ENCODE measurements at places on chromosomes 2 and 18.

DNA sequence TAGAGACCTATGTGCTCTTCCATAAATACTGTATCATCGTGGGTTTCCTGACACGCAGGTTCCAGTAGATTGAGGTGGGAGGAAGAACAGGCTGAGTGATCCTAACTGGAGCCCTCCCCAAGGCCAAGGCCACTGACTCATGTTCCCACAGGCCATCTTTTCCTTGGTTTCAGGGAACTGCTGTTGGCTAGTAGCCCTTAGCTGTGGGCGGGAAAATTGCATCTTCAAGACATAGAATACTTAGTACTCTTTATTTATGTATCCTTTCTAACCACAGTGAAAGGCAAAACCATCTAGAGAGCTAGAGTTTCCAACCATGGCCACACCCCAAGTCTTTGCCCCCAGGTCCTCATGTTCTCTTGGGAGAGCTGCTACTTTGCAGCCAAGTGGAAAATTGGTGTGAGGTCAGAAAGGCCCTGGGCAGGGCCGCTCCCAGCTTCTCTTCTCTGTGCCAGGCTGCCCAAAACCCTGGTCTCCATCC lies 55.9 kb downstream of the COPS8 start:
- ATAC-seq: no peak

- no peak for ATAC-seq
These were observed 488.7 kb downstream of the DCDC2C start for GRCh38 chr2:4192119-4192518.

- ATAC-seq: no peak
These were observed 40.6 kb downstream of the ASAP2 start for GRCh38 chr2:9247177-9247576.

DNA sequence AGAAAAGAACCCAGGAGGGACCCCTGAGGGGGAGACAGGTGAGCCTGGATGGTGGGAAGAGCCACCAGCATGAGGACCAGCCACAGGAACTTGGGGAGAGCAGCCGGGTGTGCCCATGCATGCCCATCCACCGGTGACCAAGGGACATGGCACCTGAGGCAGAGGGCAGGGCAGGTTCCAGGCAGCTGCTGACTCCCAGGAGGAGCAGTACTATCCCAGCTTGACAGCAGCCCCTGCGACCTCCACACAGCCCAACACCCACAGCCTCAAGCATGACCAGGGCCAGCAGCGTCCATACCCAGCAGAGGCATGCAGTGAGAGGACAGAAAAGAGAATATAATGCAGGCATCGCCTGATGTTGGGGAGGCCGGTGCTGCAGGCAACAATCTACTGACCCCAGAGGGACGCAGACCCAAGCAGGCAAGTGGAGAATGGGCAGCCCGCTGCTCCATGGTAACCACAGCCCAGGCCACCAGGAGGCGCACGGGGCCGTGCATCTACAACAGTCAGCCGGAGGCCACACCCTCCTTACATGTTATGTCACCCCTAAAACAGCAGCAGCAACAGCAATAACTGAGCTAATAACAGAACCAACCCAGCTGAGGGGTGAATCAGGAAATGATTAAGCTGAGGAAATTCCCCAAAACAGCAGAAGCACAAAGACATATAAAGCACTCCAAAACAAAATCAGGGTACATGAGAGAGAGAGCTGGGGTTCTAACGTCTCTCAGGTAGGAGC lies 44.1 kb downstream of the ANKMY1 start:
- peak; percentile 99 for ATAC-seq

DNA sequence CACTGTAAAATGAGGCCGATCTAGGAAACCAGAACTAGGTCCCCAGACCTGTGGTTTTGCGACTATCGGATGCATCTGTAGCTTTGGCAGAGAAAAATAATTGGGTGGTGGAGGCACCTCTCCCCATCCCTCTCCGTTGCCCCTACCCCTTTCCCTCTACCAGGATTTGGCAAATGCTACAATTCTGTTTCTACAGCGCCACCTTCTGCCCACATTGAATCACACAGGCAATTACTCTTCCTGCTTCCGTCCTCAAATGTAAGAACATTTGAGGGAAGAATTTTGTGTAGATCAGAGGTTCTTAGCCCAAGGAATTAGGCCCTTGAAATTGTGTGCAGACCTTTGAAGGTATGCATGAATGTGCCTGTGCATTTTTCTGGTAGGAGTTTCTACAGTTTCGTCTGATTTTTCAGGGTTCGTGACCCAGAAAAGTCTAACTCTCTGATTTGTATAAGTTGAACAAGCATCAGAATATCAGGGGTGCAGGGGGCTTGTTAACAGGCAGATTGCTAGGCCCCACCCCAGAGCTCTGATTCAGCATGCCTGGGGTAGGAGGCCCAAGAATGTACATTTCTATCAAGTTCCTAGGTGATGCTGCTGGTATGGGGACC lies 11.2 kb downstream of the ATP6V1B1 start:
- no peak for ATAC-seq

DNA sequence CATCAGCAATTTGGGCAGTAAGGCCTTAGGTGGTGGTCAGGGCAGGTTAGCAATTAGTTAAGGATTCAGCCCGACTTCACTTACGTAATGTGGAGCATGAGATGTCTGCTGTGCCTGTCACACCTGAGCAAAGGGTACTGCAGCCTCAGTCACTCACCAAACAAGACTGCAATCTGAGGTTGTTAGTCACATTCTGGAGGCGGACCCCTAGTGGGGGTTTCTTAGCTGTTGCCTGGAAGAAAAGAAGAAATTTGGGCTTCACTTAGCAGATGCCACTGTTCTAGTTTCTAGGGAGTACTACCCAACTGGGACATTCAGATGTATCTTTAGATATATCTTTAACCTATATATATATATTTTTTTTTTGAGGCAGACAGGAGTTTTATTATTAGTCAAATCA lies 529.9 kb downstream of the SLC4A3 start:
- no peak for ATAC-seq

- ATAC-seq: no peak
These were observed 139.5 kb upstream of the SETBP1 start for GRCh38 chr18:44541159-44541558.

GRCh38 chr2:38233231-38233983 lies 143.7 kb downstream of the ATL2 start:
- ATAC-seq: no peak

GRCh38 chr2:190695739-190696138 lies 46.9 kb downstream of the NAB1 start:
- peak; percentile 74 for ATAC-seq

DNA sequence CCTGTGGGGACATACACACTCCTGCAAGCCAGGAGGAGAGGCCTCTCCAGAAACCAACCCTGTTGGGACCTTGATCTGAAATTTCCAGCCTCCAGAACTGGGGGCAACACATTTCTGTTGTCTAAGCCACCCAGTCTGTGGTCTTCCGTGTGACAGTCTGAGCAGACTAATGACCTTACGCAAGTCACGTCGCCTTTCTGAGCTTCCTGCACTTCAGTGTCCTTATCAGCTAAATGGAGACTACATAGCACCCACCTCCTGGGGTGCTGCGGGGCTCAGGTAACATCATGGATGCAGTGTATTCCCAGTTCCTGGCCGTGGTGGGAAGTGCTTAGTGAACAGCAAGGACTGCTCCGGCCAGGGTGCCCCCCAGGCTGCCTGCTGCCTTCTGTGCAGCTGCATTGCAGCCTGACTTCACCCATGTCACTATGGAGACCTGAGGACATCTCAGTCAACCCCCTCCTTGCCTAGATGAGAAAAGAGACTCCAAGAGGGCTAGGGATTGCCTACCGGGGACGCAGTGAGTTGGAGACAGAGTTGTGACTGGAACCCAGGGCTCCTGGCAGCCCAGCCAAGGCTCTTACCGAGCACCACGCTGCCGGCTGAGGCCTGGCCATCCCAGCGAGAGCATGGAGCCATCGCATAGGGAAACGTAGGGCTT lies 61.2 kb upstream of the FZD5 start:
- no peak for ATAC-seq

DNA sequence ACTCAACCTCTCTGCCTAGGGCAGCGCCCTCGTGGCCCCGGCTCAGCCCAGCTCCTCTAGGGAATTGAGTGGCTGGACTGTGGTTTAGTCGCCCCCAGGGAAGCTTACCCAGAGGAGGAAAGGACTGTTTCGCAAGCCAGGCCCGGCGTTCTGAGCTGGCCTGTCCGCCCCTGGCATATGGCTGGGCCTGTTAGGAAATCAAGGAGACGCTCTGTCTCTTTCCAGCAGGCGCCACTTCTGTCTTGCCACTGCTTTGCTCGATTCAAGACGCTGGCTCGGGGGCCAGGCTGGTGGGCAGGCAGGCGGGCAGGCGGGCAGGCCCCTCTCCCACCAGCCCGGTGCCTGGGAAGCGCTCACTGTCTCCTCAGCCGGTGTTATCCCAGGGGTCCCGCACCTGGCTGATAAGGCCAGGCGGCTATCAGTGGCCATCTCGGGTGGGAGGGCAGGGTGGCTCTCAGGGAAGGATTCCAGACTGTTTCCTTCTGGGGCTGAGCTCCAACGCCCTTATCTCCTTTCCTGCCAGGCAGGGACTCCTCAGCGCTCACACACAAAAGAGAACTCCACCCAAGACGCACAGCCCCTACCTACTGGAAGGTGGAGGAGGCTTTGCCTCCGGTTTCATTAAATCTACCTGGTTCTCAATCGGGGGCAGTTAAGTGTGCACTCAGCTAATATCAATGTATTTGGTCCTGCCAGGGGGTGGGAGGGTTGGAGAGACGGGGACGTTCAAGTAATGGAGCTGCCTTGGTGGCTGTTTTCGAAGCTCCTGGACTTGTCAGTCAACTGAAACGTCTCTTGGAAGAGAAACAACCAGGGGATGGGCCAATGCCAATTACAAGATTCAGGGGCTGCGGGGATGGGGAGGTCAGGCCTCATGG lies 109.1 kb downstream of the SMAD7 start:
- ATAC-seq: no peak

Measured in activated CD4-positive, CD25-positive, alpha-beta regulatory T cell treated with anti-CD3 and anti-CD28 coated beads, Interleukin-2, amount 50 U/mL, for 24 hours (primary cell).